ENCODE measurements at places on chromosomes 3 and 15.

GRCh38 chr3:32686713-32687112, 1.7 kb downstream of the CNOT10 start:
- DNase-seq: no peak

DNA sequence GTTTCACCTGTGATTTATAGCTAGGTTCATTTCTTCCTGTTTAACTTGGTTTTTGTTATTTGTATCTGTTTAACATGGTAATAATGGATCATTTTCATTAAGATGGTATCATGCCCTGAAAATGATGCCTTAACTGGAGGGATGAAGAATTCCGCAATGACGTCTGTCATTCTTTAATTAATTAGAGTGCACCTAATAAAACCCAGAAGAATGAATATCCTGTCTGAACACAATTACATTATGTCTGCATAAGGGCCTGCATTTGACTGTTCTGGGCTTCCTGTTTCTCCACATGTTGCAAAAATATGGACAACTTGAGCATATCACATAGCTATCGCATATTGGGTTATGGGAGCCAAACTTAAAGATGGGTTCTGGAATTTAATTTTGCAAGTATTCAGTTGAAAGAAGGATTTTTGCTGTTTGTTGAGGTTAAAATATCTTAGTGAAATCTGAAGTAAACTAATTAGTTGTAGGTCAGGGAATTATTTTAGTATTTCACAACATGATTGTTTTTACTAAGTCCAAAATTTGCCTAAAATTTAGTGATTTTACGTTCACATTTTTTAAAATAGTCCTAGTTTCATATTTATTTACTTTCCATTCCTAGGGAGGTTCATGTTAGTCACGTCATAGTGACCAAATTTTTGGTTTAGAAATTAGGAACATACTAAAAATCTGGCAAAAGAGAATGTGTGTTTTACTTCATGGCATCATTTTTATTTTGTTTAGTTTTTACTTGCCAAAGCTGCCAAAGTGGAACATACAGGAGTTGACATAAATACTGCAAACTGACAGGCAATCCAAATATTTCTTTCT, 321.0 kb upstream of the TGFBR2 start:
- DNase-seq: no peak

DNA sequence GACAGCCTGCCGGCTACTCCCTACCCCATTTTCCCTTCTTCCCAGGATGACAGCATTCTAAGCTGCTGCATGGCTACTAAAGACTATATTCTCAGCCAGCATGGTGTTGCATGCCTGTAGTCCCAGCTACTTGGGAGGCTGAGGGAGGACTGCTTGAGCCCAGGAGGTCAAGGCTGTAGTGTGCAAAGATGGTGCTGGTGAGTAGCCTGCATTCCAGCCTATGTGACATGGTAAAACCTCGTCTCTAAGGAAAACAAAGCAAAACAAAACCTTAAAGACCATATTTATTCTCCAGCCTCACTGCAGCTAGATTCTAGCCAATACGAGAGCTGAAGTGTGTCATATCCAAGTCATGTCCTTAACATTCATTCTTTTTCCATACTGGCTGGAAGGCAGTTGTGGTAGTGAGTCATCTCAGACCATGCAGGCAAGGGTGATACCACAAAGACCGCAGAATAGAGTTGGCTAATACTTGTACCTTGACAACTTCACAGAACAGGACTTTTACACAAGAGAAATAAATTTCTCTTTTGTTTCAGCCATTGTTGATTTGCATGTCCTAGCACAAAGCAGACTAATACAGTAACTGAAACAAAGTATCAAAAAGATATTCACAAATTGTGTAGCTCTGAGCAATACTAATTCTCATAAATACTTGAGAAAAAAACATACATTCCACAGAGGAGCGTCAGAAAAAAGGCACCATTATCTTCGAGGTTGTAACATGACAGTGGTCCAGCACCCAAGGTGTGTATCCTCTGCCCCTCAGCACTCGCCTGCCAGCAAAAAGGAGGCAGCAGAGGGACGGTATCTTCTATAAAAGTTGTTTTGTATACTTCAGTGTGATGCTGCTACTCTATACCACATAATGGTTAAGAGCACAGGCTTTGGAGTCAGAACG, 14.8 kb downstream of the PBRM1 start:
- peak; percentile 94 for DNase-seq

GRCh38 chr3:195591852-195592251, 8.1 kb upstream of the APOD start:
- DNase-seq: no peak

DNA sequence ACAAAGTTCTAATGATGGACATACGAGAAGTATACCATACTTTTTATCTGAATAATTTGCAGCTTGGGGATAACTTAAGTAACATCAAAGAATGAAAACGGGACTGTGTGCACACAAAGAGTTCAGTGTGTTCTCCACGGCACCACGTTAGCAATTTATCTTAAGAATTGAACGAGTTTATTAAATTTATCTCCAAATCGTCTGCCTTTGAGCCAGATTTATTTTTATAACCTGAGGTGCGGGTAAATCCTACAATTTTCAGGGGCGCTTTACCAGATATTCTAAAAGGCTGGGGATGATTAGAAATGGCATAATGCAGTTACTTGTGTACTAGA, 3.5 kb downstream of the CHD2 start:
- no peak for DNase-seq

GRCh38 chr3:81638480-81638879, 123.0 kb downstream of the GBE1 start:
- no peak for DNase-seq

- DNase-seq: no peak
Measured at GRCh38 chr3:133937061-133937686, 41.5 kb upstream of the RAB6B start.

- DNase-seq: no peak
Measured at GRCh38 chr15:85564686-85565085, 184.3 kb downstream of the AKAP13 start.

GRCh38 chr3:138642927-138643253, 34.3 kb downstream of the FAIM start:
- no peak for DNase-seq

- DNase-seq: no peak
Measured at GRCh38 chr3:76078101-76078500, 292.8 kb upstream of the ZNF717 start.

DNA sequence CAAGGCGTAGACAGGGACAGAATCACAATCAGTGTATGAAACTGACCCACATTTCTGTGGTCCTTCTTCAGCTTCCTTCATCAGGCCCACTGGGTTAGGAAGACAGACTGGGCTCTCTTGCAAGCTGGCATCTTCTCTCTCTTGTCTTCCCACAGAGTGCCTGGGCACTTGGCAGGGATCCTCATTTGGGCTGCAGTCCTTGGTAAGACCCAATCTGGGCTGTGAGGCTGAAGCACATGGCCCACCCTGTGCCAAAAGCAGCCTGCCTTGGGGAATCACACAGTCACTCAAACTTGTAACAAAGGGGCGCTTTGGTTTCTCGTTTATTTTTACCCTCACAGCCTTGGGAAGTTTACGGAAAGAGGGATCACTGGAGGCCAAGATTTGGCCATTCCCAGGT, 8.2 kb upstream of the EPHB3 start:
- no peak for DNase-seq

GRCh38 chr3:113952921-113953320, 5.1 kb downstream of the ZDHHC23 start:
- no peak for DNase-seq

GRCh38 chr15:76843269-76843668, 61.9 kb downstream of the SCAPER start:
- DNase-seq: no peak

GRCh38 chr3:140530603-140531002, 147.3 kb upstream of the TRIM42 start:
- DNase-seq: no peak

DNA sequence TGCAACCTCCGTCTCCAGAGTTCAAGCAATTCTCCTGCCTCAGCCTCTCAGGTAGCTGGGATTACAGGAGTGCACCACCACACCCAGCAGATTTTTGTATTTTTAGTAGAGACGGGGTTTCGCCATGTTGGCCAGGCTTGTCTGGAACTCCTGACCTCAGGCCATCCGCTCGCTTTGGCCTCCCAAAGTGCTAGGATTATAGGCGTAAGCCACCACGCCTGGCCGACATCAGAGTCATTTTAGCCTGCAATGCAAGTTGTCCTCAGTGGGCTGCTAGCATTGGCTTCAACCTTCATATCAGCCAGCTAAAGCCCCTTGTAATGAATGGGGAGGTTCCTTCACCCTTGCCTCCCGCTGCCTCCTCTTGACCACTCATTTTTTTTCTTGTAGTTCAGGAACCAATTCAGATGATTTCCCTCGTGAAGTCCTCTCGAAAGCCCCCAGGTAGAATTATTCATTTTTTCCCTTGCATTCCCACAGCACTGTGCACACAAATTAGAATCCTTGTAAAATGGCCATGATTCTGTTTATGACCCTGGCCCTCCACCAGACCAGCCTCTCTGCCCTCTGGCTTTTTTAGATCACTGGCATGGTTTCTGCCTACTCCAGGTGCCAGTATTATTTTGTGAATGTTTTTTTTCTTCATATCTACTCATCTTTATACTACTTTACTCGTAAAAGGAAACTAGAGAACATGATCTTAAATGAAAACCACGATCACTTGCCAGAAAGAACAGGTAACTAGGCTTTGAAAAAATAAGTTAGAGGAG, 29.1 kb downstream of the FLNB start:
- no peak for DNase-seq

GRCh38 chr3:159499031-159499793, 489.4 kb upstream of the IL12A start:
- DNase-seq: no peak

GRCh38 chr3:193052354-193053045, 134.8 kb upstream of the MB21D2 start:
- no peak for DNase-seq

- DNase-seq: no peak
Measured at GRCh38 chr3:186757686-186758220, 25.6 kb upstream of the EIF4A2 start.

- no peak for DNase-seq
Measured at GRCh38 chr15:101062063-101062462, 142.9 kb downstream of the LRRK1 start.

GRCh38 chr3:102526865-102527264, 92.0 kb downstream of the ZPLD1 start:
- DNase-seq: no peak

- DNase-seq: no peak
Measured at GRCh38 chr15:29656636-29657475, 165.4 kb downstream of the TJP1 start.

DNA sequence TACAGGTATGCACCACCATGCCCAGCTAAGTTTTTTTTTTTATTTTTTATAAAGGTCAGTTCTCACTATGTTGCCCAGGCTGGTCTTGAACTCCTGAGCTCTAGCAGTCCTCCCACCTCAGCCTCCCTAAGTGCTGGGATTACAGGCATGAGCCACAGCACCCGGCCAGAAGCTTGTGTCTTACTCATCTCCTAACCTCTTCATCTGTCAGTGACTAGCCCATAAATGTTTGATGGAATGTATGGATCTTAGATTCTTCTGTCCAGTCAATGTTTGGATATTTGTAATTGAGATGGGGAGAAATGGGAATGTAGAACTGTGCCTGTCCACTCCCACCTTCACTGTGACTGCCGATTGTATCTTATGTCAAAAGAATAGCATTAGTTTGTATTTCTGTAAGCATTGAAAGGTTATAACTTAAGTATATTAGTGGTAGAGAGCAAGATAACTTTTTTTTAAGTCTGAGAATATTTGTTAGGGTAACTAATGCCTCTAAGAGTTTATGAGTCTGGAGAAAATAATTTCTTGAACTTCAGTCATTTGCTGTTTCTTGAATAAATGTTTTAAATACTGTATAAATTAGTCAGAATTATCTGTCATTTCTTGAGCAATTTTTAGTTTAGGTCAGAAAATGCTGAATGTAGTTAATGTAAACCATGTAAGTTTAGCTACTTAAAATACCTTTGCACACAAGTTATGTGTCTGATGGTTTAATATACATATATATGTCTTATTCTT, 215.3 kb upstream of the CGNL1 start:
- no peak for DNase-seq

DNA sequence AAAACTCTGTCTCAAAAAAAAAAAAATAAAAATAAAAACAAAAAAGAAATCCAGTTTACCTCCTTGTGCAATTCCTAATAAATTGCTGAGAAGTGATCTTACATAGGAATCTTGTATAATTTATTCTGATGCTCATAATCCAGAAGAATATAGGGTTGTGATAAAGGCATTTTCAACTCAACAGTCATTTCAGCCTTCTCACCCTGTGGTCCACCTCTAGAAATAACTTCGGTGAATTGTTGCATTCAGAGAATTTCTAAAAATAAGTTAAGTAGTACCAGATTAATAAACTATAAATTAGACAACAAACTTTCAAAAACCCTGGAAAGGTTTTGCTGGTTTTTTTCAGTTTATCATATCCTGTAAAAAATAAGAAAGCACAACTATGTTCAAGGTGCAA, 20.2 kb downstream of the RAF1 start:
- DNase-seq: no peak

DNA sequence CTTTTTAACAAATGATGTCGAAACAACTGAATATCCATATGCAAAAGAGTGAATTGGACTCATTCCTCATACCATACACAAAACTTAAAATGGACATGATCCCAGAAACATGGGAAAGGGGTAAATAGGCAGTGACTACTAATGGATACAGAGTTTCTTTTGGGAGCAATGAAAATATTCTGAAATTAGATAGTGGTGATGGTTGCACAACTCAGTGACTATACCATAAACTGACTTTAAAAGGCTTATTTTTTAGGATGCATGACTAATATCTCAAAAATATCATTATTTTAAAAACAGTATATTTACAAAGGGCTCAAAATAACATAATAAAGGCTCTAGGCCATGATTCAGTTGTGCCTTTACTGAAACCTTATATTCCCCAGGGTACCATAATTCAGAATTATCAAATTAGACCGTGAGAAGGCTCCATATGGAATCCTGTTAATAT, 16.3 kb upstream of the ATP13A3 start:
- no peak for DNase-seq

DNA sequence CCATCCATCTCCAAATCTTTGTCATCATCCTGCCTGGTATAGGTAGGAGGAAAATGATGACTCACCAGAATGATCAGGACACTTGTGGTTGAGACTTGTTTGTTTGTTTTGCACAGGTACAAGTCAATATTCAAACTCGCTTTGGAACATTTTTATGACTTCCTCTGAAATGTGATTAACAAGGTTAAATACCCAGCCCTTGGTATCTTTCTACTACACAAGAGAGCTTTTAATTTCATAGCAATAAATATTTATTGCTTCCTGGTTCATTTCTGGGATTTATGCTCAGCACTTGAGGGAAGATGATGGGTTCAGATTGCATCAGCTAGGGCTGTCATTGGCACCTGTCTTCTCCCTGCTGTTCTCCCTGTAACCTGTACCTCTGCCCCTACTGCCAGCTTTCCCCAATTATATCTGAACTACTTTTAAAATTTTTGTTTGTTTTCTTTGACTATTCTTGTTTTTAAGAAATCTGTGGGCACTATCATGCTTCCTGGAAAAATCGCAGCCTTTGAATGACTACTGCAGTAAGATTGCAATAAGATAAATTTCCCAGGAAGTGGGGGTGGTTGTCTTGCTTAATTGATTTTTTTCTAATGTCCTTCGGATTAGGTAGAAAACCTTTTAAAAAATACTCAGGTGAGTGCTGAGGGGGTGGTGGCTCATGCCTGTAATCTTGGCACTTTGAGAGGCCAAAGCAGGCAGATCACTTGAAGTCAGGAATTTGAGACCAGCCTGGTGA, 24.3 kb upstream of the GCNT3 start:
- no peak for DNase-seq

All from activated CD4-positive, alpha-beta T cell treated with anti-CD3 and anti-CD28 coated beads, Interleukin-2, Interleukin-4, amounts not matched to agents 100 ng/mL and 50 ng/mL, durations not matched to agents 16 hours and 8 hours (primary cell).